ENCODE measurements at places on chromosomes 6 and 20. TPM values are rescaled to one million over a fixed set of nuclear protein-coding genes. Genes with fewer than 3 reads are reported as not detected.

GRCh38 chr6:108942556-108943492 is 94.6 kb downstream of the ARMC2 start:
- H3K4me3 ChIP-seq, result no peak overlapping the region
- no peak overlapping the region for H3K27ac ChIP-seq
- H3K4me1 ChIP-seq, result peaks cover 18% of the 10 kb centered on the region
- H3K27me3 ChIP-seq, result no peaks in the 10 kb centered on the region

GRCh38 chr6:7129784-7130569 is 22.2 kb downstream of the RREB1 start:
- peak overlapping the region; percentile 8 for H3K27ac ChIP-seq
- H3K27me3 ChIP-seq, result no peaks in the 10 kb centered on the region
- DNase-seq, result no peak
- peaks cover 2% of the 10 kb centered on the region for H3K36me3 ChIP-seq

- H3K4me3 ChIP-seq, result no peak overlapping the region
- H3K27ac ChIP-seq, result no peak overlapping the region
- H3K27me3 ChIP-seq, result peaks cover 5% of the 10 kb centered on the region
- H3K4me1 ChIP-seq, result no peaks in the 10 kb centered on the region
These were observed 159.8 kb upstream of the ARID1B start for GRCh38 chr6:156617376-156617775.

DNA sequence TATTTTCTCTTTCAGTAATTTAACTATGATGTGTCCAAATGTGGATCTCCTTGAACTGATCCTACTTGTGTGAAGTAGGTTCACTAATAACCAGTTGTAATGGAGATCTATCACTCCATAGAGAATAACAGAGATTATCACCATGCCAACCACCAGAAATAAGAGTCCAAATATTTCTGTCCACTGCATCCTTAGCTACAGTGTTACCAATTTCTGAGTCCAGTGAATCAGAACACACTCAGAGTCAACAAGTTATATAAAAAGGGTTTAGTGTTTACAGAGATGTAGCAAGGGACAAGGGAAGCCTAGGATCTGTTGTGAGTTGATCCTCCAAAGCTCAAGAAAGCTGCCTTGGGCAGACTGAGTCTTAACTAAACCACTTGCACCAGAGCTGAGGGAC is 882.8 kb downstream of the TBC1D32 start:
- H3K27me3 ChIP-seq, result no peaks in the 10 kb centered on the region
- H3K4me1 ChIP-seq, result no peaks in the 10 kb centered on the region
- no peaks in the 10 kb centered on the region for H3K36me3 ChIP-seq

Gene VSTM2L
- 14.7 TPM for total RNA-seq

Gene DLGAP4
- total RNA-seq, result 125 TPM
